Large intestine (tissue), 12 donors: ENCODE measurements at places on chromosomes 2 and 18.

DNA sequence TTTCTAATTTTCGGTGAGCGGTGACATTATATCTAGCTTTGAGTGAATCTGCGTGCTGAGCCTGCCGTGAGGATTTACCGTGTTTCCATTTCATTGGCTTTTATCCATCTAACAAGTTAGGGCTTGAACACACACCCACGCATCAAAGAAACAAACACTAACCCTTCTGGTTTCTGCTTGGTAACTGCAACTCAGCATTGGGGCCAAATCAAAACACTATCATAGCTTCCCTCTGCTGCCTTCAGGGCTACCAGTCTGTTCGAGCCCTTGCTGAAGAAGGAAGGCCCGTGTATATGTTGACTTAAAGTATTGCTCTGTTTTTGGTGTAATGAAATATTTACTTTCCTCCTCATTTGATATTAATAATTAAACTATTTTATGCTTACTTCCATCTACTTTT is 227.2 kb downstream of the PHLPP1 start:
- DNase-seq, result no peak

GRCh38 chr18:5294457-5295230 is 882 bp downstream of the ZBTB14 start:
- peak; percentile 86 for DNase-seq

- no peak for DNase-seq
Measured at GRCh38 chr2:17604050-17604449, 63.6 kb downstream of the VSNL1 start.

DNA sequence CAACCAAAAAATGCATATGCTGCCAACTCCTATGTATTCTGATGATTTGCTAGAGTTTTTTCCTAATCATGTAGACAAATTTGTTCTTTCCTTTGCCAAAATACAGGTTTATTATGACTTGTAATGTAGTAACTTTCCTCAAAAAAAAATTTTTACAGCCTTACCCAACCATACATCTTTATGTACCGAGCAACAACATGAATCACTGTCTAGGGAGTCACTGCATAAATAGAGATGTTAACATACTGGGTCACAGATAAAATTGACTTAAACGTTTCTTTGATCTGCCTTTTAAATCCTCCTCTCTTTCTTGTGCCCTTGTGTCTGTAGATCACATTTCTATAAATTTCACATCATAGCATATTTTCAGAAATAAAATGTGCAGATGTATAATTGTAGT is 143.6 kb downstream of the MBD2 start:
- DNase-seq, result no peak

GRCh38 chr2:204496779-204497178 is 48.5 kb upstream of the PARD3B start:
- no peak for DNase-seq

DNA sequence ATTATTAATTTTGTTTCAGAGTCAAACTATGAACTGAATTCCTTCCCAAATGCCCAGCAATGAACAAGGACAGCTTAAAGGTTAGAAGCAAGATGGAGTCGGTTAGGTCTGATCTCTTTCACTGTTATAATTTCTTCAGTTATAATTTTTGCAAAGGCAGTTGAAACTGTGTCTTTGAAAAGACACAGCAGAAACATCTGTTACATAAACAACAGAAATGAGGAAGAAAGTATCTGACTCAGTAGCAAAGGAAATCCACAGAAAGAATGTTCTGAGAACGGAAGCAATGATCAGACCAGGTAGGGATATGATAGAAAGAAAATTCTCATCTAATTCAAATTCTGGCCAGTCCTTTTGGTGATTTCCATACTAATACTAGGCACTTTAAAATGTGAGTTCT is 5.2 kb upstream of the RMC1 start:
- no peak for DNase-seq

GRCh38 chr2:238685713-238686112 is 162.2 kb upstream of the TWIST2 start:
- no peak for DNase-seq

- peak; percentile 2 for DNase-seq
Measured at GRCh38 chr2:209525834-209526281, 102.0 kb downstream of the MAP2 start.

GRCh38 chr2:169363560-169364150 is 1.3 kb upstream of the LRP2 start:
- DNase-seq, result peak; percentile 16

GRCh38 chr18:5975111-5976002 is 80.0 kb upstream of the TMEM200C start:
- no peak for DNase-seq

DNA sequence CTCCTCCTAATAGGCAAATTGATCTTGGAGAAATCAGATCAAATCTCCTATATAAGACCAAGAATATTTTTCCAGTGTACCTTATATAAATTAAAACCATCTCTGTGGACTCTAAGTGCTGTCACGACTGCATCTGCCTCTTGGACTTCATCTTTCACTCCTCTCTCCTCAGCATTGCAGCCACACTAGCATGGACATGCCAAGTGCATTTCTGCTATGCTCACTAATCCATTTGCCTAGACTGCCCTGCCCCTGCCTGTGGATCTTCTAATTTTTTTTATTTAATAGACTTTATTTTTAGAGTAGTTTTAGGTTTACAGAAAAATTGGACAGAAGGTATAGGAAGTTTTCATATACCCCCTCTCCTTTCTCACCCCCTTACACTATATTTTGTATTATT is 146.7 kb upstream of the VWC2L start:
- DNase-seq, result no peak

DNA sequence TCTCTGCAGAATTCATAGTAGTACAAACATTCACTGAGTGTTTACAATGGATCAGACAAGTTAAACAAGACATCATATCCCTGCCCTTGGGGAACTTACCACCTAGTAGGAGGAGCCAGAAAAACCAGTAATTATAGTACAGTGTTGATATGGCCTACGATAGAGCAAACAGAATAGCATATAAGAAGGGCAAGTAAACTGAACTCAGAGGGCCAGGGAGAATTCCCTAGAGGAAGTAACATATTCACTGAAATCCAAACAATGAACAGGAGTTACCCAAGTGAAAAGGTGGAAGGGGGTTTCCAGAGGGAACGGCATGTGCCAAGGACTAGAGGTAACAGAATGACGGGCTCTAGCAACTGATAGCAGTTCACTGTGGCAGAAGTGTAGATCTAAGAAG is 34.1 kb downstream of the NHEJ1 start:
- DNase-seq, result no peak

- DNase-seq, result no peak
Measured at GRCh38 chr2:32760628-32761027, 132.8 kb downstream of the TTC27 start.

DNA sequence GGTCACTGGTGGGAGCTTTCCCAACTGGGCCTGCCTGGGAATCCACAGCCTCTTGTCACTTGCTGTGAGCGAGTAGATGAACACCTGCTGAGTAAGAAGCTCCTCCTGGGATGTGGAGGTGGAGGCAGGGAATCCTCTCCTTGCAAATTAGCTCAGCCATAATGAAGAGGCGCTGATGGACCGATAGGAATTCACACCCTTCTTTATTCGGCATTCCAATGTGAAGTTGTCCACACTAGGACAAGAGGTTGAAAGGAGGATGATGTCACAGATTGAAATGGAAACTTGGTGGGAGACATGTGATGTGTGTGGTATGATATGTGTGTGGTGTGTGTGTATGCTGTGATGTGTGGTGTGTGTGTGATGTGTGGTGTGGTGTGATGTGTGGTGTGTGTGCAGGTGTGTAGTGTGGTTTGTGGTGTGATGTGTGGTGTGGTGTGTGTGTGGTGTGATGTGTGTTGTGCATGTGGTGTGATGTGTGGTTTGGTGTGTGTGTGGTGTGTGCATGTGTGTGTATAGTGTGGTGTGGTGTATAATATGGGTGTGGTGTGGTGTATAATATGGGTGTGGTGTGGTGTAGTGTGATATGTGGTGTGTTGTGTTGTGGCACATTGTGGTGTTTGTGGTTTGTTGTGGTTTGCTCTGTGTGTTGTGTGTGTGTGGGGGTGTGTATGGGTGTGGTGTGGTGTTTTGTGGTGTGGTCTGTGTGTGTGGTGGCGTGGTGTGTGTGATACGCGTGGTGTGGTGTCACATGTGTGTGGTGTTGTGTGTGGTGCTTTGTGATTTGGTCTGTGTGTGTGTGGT is 216.4 kb downstream of the BCL2 start:
- no peak for DNase-seq

DNA sequence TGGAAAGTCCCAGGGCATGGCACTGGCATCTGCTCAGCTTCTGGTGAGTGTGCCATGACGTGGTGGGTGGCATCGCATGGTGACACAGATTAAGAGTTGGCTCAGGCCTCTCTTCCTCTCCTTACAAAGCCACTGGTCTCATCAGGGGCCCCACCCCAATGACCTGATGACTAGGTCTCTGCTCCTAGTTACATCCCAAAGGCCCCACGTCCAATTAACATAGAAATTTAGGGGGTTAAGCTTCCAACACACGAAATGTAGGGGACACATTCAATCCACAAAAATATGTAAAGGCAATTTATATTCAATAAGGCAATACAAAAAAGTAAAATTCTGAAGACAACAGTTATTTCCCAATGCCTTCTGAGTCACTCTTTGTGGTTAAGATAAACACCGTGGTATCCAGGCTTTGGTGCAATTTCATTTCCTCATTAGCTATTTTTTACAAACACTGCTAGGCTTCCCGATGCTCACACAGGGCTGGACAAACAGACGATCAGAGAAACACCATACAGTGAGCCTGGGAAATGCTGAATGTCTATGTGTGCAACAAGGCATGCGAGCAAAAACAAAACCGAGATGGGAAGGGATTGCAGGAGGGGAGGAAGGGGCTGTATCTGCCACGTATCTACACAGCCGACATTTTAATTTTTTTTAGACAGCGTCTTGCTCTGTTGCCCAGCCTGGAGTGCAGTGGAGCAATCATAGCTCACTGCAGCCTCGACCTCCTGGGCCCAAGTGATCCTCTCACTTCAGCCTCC is 67.2 kb downstream of the MBP start:
- no peak for DNase-seq
